H4 (cell line): ENCODE measurements at places on chromosomes 7 and 10. TPM values are rescaled to one million over a fixed set of nuclear protein-coding genes. Genes with fewer than 3 reads are reported as not detected.

- DNase-seq, result no peak
These were observed 74.1 kb downstream of the ITIH5 start for GRCh38 chr10:7592627-7593026.

- peak; percentile 45 for DNase-seq
These were observed 1.6 kb upstream of the COL13A1 start for GRCh38 chr10:69800109-69800508.

DNA sequence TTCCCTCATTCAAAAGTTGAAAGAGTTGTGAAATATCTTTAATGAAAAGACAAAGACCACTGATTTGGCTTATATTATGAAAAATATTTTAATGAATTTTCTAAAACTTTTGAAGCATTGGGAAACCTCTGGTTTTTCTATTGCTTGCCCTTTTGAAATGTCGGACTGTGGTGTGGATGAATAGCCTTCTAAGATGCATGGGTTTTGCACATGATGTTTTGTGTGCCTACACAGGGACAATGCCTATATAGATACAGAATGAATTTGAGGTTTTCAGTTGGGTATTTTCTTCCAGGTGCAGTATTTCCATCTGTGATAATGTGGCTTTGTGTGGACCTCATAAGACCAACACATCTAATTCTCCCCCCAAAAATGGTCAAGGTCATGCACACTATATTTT, 1437.9 kb downstream of the REEP3 start:
- DNase-seq, result no peak

Gene CHST15
- 4.0 and 6.8 TPM in 2 replicates for total RNA-seq

DNA sequence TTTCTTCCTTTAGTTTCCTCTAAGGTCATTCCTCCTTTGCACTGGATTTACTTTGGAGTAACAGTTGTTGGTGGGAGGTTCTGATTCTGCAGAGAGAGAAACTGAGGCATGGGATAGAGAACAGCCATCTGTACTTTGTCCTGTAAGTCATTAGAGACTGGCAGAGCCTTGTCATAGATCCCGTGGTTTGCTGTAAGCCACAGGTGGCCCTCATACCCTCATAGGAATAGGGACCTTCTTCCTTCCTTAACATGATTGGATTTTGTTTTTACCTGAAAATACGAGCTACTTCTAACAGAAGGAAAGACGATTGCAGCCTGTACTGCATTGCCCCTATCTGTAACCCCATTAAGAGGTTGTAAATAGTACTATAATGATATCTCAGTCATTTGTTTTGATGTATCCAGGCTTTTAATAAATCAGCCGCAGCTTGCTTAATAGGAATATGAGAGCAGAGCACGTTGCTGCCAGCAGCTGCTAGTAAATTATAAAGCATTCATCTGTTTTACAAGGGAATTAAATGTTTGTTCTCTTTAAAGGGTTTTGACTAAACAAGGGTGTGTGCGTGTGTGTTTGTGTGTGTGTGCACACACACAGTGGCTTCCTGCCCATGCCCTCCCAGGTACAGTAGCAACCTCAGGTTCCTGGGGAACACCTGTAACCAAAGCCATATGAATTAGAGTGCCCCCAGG, 249.8 kb downstream of the AUTS2 start:
- DNase-seq, result no peak

- DNase-seq, result no peak
These were observed 458.3 kb downstream of the PTPRN2 start for GRCh38 chr7:158129037-158130022.

- DNase-seq, result no peak
These were observed 19.6 kb downstream of the TTYH3 start for GRCh38 chr7:2651336-2651735.

Gene RAMP3
- total RNA-seq, result not detected in 2 replicates

- no peak for DNase-seq
These were observed 88.6 kb upstream of the KCNIP2 start for GRCh38 chr10:101932183-101932582.

Gene ANKRD1
- total RNA-seq, result 5.8 and 6.0 TPM in 2 replicates

- DNase-seq, result no peak
These were observed 31.1 kb downstream of the CALML3 start for GRCh38 chr10:5555881-5556280.

DNA sequence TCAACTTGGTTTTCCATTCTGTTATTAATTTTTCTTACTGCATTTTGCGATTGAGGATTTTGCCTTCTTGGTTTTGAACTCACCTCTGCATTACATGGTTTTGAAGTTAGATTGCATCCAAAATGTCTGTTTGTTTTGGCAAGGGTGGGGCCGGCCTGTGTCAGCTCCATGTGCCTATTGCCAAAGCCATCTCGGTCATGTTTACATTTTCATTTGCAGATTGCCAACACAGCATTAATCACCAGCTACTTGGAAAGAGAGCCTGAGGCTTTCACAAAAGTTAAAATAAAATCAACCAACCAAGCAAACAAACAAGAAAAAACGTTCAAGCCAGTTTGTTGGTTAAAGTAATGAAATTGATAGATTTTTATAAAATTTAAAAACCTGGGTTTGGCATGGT, 695.8 kb downstream of the TYW1 start:
- DNase-seq, result peak; percentile 82

- no peak for DNase-seq
These were observed 66.4 kb upstream of the ZNF438 start for GRCh38 chr10:31098046-31098445.

Gene CPXM2
- total RNA-seq, result not detected in 2 replicates

Gene CALHM1
- total RNA-seq, result not detected in 2 replicates
